ENCODE measurements at places on chromosomes 2 and 18.

DNA sequence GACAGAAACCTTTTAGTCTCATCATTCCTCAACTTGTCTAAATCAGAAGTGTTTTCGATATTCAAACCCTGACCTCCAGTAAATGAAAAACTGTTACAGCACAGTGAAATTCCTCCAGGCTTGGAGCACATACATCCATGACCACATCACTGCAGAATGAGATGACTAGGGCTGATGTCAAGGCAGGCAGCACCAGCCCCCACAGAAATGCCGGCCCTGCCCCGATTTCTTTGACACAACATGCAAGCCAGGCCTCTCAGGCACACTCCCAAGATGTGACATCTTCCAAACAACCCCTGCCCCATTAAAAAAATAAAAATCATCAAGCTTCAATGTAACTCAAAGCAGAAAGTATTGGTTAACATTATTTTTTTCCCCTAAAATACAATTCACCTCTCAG is 103.3 kb downstream of the CTAGE1 start:
- no peak for DNase-seq

GRCh38 chr18:4888251-4889040 is 308.6 kb downstream of the AKAIN1 start:
- DNase-seq: no peak

DNA sequence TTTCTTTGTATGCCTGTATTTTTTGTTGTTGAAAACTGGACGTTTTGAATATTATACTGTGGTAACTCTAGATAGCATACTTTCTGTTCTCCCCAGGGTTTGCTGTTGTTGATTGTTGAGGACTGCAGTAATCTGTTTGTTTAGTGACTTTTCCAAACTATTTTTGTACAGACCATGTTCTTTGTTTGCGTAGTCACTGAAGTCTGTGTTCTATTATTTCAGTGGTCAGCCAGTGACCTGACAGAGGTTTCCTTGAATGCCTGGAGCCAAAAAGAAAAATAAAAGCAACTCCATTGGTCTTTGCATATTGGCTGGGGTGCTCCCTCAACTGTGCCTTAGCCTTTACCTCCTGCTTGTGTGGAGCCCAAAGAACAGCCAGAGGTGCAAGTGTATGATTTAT is 42.7 kb upstream of the PHLPP1 start:
- no peak for DNase-seq

DNA sequence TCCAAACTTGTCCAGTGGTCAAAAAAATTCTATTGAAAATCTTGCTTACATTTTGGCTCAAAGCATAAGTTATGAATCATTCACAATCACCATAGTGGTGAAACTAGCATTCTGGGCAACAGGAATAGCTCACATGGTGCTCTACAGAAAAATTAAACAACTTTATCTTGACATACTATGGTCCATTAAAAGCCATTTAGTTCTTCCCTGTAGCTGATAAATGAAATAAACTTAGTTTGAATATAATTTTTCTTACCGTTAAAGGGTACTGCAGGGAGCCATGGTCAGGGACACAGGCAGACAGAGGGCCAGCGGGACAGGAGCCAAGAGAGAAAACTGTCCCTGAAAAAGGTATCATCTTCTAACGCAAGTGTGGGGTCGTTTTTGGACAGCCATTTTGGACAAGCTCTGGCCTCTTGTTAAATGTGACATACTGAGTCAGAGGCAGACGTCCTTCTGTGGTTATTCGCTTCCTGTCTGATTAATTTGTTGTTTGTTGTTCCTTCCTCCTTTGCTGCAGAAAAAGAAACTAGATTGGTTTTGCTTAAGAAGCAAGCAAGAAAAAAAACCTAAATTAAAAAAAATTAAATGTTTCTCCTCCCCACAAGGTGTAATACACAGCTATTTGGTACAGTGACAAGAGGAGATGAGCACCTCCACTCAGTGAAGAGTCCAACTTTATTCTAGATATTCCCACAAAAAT is at the start of gene WIPF1:
Gene WIPF1, minus strand, starts transcription at position 460 of the 703 bp plus-strand sequence. CDS start 12,231 bp downstream, outside the sequence.
- DNase-seq: no peak

DNA sequence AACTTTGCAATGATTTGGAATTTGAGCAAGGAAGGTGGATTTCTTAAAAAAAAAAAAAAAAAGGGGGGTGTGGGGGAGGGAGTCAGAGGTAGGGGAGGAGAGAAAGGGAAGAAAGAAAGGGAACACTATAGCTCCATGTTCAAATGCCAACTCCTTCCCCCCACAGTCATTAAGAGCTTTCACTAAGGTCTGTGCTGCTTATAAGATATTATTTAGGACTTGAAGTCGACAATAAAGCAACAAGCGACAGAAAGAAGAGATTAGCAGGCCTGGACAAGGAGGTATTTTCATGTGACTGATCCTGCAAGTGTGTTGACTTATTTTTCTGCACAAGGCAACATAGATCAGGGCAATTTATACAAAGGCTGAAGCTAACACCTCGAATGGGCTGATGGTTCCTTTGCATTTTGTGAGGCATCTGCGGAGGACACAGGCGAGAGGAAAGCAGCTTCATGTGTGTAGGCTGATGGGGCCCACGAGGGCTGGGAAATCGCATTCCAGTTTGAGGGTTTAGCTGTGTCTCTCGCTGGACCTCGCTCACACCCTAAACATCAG is 382.0 kb downstream of the SOX11 start:
- DNase-seq: no peak

- peak; percentile 74 for DNase-seq
These were observed 30.2 kb downstream of the NRP2 start for GRCh38 chr2:205712508-205712907.

GRCh38 chr2:122856696-122857095 is 1101.2 kb downstream of the TSN start:
- no peak for DNase-seq

All from kidney epithelial cell (primary cell).